ENCODE measurements at places on chromosomes 7 and 10.

DNA sequence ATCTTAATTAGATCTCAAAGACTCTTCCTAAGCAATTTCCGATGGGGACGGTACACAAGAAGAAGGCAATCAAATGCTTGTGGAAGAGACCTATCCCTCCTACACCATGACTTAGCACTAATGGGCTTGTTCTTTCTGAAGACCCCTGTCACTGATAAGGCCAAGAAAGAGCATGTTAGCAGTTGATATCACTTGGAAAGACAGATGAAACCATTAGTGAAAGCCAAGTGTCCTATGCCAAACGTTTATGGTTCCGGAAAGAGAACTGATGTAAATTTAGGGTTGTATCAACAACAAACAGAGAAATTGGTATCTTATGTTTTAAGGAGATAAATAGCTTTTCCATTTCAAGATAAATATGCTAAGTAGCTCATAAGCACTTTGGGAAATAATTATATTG, 6.5 kb downstream of the UROS start:
- DNase-seq, result no peak

GRCh38 chr10:128587689-128588088, 461.5 kb upstream of the MKI67 start:
- no peak for DNase-seq

GRCh38 chr7:21867226-21867625, 78.5 kb downstream of the CDCA7L start:
- DNase-seq, result no peak

DNA sequence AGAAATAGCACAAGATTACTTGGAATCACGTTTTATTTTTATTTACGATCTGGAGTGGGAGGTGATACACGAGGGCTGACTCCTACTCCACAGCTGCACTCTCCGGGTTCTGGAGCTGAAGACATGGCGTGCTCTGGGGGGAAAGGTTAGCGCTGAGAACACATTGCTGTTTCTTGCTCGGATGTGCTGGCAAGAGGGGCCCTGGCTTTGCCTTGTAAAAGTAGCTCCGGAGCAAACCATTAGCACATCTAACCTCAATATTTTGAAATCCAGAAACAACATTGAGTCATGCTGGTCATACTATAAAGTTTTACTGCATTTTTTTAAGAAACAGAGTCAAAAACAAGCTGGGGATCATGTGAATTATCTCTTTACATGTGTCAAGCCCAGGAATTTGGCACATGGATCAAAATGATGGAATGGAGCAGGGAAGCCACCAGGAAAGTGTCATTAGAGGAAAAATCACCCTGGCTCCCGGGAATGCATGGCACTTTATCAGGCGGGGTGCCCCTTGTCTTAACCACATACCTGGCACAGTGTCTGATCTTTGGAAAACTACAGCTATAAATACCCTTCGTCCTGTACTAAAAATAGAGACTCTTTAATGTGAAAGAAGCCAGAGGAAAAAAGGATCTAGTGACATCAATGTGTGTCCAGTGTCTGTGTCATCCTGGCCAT, 31.6 kb upstream of the LYZL1 start:
- DNase-seq, result no peak

DNA sequence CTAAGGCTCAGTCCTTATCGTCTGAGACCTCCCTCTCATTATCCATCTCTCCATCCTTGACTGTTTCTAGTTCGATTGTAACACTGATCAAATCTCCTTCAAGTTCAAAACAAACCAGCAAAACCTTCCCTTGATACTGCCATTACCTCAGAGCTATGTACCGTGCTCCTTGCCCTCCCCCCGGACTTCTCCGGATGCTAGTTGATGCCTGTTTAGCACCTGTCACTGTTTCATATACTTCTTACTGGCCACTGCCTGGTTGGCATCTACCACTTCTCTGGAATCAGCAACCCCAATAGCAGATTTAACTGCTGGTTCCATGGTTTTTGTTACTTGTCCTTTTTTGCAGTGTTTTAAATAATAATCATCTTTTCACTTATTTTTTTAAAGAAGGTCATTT, 64.1 kb downstream of the BMPR1A start:
- no peak for DNase-seq

DNA sequence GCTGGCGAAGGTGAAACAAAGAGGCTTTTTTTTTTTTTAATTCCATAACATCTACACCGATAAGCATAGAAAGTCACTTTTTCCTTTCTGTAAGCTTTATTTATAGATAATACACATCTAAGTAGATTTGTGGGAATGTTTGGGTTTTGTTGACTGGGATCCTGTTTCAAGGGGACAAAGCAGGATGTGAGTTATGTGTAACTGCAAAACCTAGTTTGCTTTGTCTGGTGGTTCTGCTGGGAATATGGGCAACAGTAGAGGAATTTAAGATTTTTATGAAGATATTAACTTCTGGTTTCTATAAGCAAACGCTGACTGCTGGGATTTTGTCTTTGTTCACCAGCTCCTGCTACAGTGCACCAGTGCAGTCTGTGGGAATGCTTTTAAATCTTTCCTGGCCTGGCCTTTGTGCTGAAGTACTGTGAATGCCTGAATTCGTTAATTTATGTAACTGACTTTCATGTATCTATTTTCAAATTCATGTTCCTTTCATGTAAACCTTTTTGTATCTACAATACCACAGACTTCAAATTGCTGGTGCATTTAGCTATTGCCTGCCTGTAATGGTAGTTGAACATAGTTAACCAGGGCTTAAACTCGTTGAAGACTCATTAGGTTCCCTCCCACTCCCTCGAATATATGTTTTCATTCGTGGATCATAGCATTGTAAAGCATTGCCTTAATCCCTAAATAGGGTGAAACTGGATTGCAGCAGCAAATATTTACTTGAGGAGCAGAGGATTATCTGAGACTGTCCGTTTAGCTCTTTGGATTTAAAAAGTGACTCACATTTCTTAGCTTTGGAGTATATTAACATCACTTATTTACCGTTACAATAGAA, 1.5 kb downstream of the KLHL7 start:
- DNase-seq, result no peak

- no peak for DNase-seq
These were observed 109.4 kb downstream of the PRKAG2 start for GRCh38 chr7:151767557-151767956.

DNA sequence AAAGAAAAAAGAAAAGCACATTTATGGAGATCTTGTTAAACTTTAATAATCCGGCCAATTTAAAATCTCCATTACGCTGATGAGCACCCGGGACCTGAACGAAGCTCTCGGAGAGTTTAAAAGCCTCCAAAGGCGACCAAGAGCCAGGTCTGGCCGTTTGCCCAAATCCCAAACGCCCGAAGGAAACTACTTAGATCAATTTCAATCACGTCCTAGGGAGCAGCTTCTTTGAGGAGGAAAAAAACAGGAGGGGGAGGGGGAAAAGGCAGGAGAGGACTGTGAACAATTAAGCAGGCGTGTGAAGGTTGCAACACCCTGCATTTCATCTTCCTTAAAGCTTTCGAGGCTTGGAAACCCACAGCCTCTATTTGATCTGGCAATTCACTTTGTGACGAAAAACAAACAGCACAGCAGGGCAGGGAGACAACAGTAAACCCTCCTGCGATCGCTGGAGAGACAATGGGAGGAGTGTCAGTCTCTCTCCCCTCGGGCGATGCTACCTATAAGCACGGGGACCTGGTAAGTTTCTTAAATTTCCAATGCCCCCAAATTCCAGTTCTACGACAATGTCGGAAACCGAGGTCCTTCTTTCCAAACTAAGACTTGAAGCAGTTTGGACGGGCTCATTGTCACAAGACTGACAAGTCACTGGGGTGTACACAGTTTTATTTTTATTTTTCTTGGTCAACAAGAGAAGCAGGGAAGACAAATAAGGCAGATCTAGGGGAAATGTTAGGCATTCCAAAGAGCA, 1.2 kb downstream of the KLF6 start:
- DNase-seq, result peak; percentile 79

GRCh38 chr7:3922175-3922635, 621.2 kb downstream of the SDK1 start:
- no peak for DNase-seq

GRCh38 chr10:21213381-21213780, 312.1 kb downstream of the SKIDA1 start:
- DNase-seq, result no peak

DNA sequence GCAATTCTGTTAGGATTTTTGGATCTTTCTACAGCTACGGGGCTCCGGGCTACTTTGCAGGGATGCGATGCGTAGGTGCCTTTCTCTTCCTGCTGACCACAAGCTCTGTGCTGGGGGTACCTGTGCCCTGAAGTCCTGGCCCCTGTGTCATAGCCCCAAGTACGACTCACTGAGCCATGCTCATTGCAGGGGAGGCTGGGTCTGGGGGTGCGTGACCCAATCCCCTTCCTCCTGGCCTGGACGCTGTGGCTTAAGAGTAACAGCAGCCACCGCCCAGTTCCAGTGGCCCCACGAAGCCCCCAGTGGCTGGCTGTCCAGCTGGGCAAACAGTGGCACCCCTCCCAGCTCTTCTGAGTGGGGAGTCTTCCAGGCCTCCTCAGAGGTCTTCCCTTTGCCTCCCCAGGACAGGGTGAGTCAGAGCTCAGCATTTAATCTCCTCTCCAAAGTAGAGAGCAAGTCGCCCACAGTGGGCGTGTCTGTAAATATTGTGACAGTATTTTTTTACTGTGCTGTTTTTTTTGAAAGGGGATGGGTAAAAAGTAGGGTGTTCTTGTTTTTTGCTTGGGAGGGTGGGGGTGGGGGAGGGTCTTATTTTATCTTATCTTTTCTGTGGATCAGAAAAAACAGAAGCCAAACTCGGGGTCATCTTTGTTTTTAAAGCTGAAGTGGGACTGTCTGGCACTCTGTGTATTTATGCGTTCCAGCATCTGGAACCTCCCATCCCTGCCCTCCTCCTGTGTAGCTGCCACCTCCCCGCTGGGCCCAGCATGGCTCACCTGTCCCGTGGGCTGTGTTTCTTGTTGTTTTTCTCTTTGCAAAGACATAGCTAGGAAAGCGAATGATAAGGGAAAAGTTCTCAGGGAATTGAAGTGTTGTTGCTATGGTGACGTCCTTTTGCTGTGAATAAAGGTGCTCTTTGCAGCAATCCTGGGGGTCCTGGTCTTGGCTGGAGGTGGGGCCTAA, 8.2 kb downstream of the LFNG start:
- DNase-seq, result peak; percentile 40

- DNase-seq, result no peak
These were observed 74.8 kb downstream of the ZRANB1 start for GRCh38 chr10:125016611-125017202.

DNA sequence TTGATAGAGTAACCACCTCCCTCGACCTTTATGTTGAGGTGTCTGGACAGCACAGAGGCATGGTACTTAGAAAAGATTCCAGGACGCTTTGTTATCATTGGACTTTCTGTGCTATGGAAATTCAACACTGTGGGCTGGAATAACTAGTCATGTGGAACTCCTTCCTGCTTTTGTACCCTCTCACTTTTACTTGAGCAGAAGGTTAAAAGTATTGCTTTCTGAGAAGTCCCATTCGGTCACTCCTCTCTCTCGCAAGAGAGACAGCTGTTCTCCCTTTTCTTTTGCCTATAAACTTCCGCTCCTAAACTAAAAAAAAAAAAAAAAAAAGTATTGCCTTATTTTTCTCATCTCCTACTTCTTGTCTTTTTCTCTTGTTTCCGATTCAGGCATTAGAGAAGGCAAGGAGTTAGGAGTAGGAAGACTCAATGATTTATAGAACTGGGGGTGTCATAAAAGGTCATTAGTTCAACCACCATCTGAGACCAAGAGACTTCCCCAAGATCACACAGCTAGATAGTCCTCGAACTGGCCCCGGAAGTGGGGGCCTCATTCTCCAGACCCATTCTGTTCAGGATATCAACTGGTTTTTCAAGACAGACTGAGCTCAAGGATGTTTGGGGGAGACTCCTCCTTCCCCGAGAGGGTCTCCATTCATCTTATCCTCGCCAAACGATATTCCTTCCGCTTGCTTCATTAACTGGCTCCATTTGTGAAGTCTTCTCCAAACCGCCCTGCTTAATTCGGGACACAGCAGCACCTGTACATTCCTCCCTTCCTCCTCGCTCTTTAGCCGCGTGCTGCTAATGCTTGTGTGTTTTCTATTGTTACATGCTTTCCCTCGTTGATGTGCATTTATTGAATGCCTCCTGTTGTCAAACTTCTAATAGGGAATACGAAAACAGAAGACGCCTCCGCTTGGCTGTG, 995 bp upstream of the INPP5F start:
- DNase-seq, result peak; percentile 0

GRCh38 chr10:79561257-79561656, 1.1 kb upstream of the SFTPA2 start:
- DNase-seq, result no peak

DNA sequence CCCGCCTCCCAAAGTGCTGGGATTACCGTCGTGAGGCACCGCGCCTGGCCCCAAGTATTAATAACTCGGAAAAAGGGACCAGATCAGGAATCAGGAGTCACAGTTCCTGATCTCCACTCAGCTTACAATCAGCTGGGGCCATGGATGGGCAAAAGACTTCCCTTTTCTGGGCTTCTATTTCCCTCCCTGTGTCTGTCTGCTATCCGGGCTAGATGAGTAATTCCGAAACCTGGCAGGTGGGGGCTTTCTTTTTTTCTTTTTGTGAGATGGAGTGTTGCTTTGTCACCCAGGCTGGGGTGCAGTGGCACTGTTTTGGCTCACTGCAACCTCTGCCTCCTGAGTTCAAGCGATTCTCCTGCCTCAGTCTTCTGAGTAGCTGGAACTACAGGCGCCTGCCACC, 11.6 kb downstream of the RPS24 start:
- no peak for DNase-seq

- DNase-seq, result no peak
These were observed 134.9 kb downstream of the SH3PXD2A start for GRCh38 chr10:103720328-103720963.

- no peak for DNase-seq
These were observed 228.0 kb downstream of the DGKI start for GRCh38 chr7:137618748-137619147.

- no peak for DNase-seq
These were observed 30.0 kb downstream of the SMC3 start for GRCh38 chr10:110597476-110597875.

DNA sequence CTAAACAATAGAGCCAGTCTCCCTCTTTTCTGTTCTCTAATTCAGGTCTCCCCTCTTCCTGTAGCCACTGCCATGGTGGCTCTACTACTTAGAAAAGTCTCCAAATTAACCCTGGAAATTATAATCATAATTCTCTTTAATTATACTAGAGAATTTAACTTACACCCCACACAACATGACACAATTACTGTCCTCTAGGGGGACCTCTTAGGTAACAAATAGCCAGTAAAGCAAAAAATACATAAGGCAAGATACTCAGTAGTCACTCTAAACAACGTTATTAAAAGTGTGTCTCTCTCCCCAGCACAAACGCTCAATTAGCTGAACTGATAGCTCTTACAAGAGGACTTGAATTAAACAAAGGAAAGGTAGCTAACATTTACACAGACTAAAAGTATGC, 44.3 kb upstream of the ZNF107 start:
- no peak for DNase-seq

All from NCI-H1417 (cell line).